ENCODE measurements at places on chromosomes 16 and 17.

DNA sequence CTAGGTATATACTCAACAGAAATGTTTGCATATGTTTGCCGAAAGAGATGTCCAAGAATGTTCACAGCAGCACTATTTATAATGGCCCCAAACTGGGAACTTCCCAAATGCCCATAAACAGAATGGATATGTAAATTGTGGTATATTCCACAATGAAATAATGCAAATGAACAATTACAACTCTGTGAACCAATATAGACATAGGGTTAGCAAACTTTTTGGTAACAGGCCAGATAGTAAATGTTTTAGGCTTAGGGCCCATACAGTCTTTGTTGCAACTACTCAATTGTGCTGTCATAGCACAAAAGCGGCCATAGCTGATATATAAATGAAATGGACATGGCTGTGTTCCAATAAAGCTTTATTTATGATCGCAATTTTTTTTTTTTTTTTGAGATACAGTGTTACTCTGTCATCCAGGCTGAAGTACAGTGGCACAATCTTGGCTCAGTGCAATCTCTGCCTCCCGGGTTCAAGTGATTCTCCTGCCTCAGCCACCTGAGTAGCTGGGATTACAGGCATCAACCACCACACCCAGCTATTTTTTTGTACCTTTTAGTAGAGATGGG lies 16.5 kb downstream of the XYLT1 start:
- DNase-seq, result no peak

GRCh38 chr16:4330277-4330874 lies 14.5 kb downstream of the GLIS2 start:
- DNase-seq, result peak; percentile 59

DNA sequence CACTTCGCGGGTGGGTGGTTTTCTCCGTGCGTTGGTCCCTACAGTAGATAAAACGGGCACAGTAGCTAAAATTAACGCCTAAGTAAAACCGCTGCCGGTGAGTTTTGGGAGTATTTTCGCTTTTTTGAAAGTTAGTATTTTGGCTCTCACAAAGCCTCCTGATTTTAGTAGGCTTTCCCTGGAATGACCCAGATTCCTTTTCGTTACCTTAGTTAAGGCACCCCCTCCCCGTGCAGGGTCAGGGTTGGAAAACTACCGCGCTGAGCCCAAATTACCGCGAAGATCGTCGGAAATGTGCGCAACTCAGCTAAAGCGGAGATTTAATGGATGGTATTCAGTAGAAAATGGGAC lies 28.3 kb upstream of the ST6GALNAC1 start:
- DNase-seq, result no peak

DNA sequence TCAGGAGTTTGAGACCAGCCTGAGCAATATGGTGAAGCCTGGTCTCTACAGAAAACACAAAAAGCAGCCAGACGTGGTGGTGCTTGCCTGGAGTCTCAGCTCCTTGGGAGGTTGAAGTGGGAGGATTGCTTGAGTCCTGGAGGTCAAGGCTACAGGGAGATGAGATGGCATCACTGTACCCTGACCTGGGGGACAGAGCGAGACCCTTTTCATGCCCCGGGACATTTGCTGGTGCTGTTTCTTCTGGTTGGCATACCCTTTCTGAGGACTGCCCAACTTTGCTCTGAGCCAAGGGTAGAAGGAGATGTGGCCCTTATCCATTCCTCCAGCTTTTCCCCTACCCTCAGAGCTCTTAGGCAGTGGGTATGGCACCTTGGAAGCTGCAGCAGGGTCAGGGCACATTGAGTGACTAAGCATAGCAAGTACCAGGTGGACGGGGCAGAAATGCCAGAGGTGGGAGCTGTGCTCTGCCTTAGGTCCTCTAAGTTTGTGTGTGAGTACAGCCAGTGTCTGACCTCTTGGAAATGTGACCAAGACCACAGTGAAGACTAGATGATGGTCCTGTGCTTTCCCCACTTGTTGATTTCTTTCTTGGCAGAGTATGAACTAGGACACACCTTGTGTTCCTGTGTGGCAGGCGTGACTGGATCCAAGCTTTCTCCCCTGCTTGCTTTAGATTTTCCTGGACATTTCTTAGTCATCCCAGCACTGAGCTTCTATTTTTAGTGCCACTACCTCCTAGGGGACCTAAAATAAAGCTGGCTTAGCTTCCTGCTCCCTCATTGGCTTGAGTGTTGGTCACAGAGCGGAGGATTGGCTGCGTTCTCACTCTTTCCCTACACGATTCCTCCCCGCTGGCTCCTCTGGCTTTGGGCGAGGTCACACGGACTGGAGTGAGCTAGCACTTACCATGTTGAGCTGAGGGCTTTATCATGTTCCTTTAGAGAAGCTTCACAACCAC lies 9.9 kb upstream of the EDC4 start:
- DNase-seq, result no peak

- DNase-seq, result peak; percentile 77
Measured at GRCh38 chr17:30021708-30022317, 80.4 kb downstream of the EFCAB5 start.

DNA sequence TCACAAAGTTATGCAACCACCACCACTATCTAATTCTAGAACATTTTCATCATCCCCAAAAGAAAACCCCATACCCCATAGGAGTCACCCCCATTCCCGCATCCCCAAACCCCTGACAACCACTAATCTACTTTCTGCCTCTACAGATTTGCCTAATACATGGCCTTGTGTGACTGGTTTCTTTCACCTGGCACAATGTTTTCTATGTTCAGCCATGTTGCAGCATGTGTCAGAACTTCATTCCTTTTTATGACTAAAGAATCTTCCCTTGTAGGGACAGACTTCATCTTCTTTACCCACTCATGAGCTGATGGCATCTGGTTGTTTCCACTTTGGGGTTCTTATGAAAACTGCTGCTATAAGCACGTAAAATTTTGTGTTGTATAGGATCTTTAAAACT lies 34.6 kb downstream of the CYTH1 start:
- no peak for DNase-seq

DNA sequence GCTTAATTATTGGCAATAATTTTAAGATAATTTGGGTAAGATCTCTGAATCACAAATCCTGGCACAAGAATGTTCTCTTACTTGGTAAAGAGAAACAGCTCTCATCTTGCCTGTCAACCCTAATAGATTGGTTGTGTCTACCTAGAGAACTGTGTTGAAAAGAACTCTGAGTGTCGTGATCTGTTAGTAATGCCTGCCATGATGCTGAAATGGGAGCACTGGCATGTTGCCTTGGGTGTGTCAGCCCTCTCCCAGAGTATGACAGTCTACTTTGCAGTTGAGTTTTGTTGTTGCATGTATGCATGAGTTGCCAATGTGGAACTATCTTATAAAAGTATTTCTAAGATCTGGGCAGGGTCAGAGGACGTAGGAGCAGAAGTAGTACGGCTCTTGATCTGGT lies 221.4 kb downstream of the MAF start:
- no peak for DNase-seq

DNA sequence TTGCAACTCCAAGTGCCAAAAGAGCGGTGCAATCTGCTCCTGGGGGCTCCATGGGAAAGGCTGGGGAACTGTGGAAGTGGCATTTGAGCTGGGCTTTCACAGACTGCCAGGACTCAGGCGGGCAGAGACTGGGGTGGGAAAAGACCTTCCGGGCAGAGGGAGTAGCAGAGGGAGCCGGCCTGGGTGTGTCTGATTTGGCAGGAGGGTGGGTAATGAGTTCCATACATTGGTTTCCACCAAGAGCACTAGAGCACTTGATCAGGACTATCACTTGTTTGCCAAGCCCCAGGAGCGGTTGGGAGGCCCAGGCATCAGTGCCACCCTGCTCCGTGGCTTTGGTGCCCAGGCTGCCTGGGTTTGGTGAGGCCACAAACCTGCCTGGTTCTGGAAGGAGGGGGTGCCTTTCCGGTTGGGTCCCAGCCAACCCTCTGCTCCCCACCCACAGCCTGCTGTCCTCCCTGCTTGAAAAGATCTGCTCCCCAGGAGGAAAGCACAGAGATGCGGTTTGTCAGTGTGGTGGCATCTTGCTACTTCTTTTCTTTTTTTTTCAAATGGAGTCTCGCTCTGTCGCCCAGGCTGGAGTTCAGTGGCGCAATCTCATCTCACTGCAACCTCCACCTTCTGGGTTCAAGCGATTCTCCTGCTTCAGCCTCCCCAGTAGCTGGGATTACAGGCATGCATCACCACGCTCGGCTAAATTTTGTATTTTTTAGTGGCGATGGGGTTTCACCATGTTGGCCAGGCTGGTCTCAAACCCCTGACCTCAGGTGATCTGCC lies 3.5 kb upstream of the TRIM47 start:
- no peak for DNase-seq

- DNase-seq, result no peak
Measured at GRCh38 chr16:65817066-65817465, 549.4 kb upstream of the CDH5 start.

- no peak for DNase-seq
Measured at GRCh38 chr17:13337151-13337550, 264.6 kb downstream of the HS3ST3A1 start.

GRCh38 chr16:85536073-85536410 lies 77.1 kb upstream of the GSE1 start:
- no peak for DNase-seq

DNA sequence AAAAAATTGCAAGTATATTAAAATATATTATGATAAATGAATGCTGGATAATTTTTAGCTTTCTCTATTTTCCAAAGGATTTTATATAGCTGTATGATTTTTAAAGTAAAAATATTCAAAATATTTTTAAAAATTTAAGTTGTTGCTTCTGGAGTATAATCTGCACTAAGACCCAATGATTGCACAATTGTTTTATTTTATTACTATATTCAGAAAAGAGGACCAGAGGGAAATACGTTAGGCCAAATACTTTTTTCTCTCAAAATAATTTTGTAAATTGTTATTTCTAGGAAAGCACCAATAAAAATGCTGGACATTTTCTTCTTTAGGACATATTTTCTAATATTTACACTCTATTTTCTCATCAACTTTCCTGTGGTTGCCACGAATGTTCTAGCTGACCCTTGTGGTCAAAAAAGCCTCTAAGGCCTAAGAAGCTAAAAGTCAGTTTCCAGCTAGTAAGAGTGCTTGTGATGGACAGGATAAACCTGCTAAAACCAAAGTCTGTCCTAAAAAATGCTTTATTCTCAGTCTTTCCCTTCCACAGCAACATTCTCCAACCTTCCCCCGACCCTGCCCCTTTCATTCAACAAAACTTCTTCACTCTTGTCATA lies 31.2 kb downstream of the MMD start:
- no peak for DNase-seq

DNA sequence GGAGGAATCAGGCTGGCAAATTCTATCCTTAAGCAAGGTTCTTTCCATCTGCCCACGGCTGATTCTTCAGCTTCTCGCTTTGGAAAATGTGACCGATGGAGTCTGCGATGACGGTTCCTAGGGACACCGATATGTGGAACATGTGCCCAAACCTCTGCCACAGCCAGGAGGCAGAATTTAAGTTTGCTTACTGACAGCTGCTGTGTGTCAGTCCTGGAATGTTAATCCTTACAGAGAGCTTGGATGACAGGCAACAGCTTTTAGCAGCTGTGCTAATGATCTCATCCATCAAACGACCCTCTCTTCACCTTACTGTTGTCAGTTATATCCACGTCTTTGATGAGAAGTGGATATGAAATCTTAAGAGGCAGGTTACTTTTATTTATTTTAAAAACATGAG lies 11.4 kb upstream of the MYH13 start:
- no peak for DNase-seq

- DNase-seq, result no peak
Measured at GRCh38 chr17:36645422-36645821, 44.0 kb downstream of the MRM1 start.

DNA sequence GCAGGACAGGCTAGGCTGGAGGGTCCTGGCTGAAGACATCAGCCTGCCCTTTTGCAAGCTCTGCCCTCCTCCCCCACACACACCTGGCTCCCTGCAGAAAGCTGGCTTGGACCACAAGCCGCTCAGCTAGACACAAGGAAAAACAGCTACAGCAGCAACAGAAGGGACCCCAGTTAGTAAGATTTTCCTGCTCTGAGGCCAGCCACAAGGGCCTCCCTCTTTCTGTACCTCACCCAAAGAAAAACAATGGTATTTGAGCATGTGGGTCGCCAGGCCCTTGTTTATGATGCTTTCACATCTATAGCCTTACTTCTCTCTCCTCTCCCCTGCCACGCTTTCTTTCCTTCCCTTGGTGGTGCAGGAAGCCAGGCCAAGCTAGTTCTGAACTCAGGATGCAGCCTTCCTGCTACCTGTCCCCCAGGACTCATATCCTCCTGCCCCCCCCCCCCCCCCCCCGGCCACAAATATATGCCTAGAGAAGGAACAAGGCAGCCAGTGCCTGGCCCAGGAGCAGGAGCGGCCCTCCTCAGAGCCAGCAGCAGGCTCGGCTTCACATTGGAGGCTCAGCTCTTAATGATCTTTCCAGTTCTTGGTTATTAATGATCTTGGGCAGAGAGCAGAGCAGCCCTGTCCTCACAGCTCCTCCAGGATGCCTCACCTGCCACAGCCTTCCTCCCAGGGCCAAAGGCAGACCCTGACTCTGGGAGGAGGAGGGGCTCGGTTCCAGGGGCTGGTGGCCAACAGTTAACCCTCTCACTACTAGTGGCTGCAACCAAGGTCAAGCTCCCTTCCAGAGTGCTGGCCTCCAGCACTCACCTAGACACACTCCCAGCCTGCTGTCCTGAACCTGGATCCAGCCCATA lies 19.5 kb downstream of the GRIN2C start:
- DNase-seq, result peak; percentile 60

DNA sequence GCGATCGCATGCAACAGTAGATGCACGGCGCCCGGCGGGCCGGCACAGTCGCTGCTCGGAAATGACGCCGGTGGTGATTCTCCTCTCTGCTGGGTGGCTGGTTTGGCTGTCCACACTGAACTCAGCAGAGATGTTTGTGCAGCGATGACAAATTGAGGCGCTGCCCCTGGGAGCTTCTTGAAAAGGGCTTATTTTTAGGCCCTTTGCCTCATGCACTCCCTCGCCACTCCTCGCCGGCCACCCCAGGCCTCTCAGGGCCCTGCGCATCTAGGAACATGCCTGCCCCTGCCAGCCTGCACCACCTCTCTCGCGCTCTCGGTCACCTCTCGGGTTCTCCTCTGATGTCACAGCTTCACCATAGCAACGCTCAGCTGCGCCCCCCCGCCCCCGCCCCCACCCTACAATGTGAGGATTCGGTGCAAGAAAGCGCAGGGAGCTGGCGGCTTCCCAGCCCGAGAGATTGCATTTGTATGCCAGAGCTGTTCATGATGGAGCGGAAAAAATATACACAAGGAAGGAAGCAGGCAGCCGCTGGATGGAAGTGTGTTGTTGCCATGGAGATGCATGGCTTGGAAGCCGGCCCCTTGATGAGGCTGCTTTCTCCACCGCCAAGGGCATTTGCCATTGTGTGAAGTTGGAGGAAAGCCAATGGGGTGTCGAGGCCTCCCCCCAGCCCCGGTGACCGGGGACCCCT lies 81.3 kb upstream of the PLCG2 start:
- DNase-seq, result no peak

- DNase-seq, result no peak
Measured at GRCh38 chr16:16014329-16015224, 65.2 kb downstream of the ABCC1 start.

GRCh38 chr16:68406458-68407152 lies 41.7 kb downstream of the SMPD3 start:
- no peak for DNase-seq

- DNase-seq, result no peak
Measured at GRCh38 chr17:50467114-50467854, 1.4 kb downstream of the CHAD start.
